ENCODE measurements at places on chromosomes 2 and 18.

- no peak for DNase-seq
Observed at GRCh38 chr18:43271593-43272432, 5.5 kb downstream of the SYT4 start.

DNA sequence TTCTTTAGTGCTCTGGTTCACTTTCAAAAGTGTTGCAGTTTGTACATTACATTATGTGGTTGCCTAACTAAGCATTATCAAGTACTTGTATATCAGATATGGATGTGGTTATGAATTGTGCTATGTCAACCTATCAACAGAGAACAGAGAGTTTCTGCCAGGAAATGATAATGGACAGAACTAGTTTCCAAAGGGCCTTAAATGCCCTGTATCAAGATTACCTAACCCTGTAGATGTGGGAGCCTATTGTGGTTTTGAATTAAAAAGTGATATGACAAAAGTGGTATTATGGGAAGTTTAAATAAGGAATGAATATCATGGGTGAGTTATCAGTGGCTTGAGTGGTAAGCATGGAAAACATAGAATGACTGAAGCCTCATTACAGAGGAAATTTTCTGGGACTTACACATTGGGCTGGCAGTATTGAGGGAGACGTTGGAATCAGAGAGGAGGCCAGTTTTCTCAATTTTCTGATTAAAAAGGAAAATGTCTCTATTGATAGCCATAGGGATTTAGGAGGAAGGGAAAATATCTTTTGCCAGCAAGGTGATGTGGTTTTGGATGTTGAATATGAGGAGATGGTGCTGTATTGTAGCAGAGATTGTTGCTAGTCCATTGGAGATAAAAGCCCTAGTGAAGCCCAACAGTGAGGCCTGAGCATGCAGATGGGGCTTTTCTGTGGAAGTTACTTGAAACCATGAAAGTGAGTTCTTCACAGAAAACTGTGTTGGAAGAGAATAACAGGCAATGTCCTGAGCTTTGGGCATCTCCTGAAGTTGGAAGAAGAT lies 140.7 kb downstream of the TTC27 start:
- no peak for DNase-seq

GRCh38 chr2:65071499-65072180 lies 15.4 kb downstream of the CEP68 start:
- no peak for DNase-seq

DNA sequence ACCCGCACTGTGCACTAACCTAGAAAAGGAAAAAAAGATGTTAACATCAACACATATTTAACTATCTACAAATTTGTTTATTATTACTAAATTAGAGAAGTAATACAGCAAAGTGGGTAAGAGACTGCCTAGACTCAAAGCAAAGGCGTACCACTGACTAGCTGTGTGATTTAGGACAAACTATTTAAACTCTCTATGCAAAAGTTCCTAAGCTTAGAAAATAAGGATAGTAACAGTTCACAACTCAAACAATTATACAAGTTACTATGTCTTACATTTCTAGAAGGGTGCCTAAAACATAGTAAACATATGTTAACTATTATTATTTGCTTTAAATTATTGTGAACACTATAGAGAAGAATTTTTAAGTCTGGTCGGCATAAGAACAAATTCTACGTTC lies 119.4 kb downstream of the RTTN start:
- DNase-seq = no peak

GRCh38 chr18:11322716-11323115 lies 173.3 kb upstream of the PIEZO2 start:
- no peak for DNase-seq

DNA sequence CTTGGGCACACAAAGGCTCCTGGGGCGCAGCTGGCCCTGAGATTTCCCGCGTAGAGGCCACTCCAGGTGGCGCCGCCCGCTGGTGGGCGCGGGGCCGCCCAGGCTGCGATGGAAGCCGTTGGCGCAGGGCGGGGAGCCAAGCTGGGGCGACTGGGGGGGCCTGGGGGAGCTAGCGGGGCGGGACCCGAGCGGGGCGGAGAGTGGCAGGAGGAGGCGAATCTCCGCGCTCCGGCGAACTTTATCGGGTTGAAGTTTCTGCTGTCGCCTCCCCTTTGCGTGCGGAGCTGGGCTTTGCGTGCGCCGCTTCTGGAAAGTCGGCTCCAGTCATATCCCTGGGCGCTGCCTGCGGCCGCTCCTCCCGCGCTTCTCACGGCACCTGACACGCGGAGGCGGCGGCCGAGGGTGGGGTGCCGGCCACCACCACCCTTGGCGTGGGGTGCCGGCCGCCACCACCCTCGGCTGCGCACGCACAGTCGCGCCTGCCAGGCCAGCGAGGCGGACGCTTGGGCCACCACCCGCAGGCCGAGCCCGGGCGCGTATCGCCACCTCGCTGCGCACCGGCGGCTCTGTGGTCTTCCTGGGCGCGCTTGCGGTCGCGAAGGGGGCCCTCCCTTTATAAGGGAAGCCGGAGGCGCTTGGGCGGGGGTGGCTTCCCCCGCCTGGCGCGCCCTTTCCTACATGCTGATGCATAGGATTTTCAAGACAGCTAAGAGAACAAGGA lies 919 bp upstream of the CYP1B1 start:
- DNase-seq = no peak

DNA sequence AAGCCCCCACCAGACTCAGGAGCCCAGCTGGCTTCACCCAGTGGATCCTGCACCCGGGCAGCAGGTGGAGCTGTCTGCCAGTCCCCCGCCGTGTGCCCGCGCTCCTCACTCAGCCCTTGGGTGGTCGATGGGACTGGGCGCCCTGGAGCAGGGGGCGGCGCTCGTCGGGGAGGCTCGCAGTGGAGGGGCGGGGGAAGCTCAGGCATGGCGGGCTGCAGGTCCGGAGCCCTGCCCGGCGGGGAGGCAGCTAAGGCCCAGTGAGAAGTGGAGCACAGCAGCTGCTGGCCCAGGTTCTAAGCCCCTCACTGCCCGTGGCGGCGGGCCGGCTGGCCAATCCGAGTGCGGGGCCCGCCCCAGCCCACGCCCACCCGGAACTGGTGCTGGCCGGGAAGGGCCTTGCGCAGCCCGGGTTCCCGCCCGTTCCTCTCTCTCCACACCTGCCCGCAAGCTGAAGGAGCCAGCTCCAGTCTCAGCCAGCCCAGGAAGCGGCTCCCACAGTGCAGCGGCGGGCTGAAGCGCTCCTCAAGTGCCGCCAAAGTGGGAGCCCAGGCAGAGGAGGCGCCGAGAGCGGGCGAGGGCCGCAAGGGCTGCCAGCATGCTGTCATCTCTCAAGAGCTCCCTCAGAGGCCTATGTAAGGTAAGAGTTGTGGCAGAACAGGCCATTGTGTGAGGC lies 1307.8 kb upstream of the TMEFF2 start:
- no peak for DNase-seq

GRCh38 chr2:175167076-175167791 lies 769 bp downstream of the ATF2 start:
- no peak for DNase-seq

GRCh38 chr2:105708697-105709096 lies 36.0 kb upstream of the NCK2 start:
- DNase-seq = no peak

GRCh38 chr18:79628416-79629248 lies 51.0 kb upstream of the CTDP1 start:
- no peak for DNase-seq

- no peak for DNase-seq
Observed at GRCh38 chr2:102826904-102827303, 65.1 kb downstream of the TMEM182 start.

GRCh38 chr2:197273485-197273884 lies 37.1 kb downstream of the ANKRD44 start:
- DNase-seq = no peak

DNA sequence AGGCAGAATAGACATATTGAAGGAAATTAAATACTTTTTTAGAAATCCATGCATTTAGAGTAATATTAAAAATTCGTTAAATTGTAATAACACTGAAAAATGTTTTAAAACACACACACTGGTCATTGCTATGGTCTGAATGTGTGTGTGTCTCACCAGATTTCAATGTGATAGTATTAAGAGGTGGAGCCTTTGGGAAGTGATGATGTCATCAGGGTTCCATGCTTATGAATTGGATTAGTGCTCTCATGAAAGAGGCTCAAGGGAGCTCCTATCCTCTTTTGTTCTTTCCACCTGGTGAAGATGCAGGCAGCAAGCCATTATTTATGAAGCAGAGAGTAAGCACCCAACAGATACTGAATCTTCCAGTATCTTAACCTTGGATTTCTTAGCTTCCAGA lies 441.8 kb downstream of the CDH2 start:
- no peak for DNase-seq

GRCh38 chr18:65919018-65919417 lies 168.2 kb downstream of the CDH7 start:
- DNase-seq = no peak

- DNase-seq = no peak
Observed at GRCh38 chr18:48728204-48728833, 189.5 kb downstream of the CTIF start.

DNA sequence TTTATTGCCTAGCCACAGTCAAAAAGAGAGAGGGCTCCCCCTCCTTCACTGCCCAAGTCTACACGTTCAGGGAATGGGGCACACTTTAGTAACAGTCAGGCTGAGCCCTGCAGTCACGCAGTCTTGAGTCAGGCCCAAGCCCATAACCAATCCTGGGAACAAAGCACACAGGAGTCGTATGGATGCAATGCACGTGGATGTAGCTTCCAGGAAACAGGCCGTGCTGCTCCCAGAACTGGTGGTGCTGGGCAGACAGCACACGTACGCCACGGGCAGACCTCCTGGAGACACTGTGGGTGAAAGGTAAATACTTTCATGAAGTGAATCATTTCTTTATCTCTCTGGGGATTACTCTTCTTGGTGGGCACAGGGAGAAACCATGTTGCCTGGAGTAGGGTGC lies 30.0 kb upstream of the MBP start:
- DNase-seq = no peak

GRCh38 chr2:168731002-168731401 lies 71.4 kb upstream of the NOSTRIN start:
- no peak for DNase-seq

- no peak for DNase-seq
Observed at GRCh38 chr18:62715436-62715758, at the start of gene PHLPP1. Gene PHLPP1 (plus strand): TSS chr18:62715541. CDS start chr18:62715684, 143 bp downstream.

- no peak for DNase-seq
Observed at GRCh38 chr2:69225933-69226332, 161.1 kb downstream of the GFPT1 start.

- DNase-seq = no peak
Observed at GRCh38 chr2:2926009-2926857, 451.4 kb downstream of the EIPR1 start.

- DNase-seq = no peak
Observed at GRCh38 chr2:75100011-75100800, 99.1 kb downstream of the TACR1 start.

All from activated CD8-positive, alpha-beta memory T cell treated with anti-CD3 and anti-CD28 coated beads for 1 hour (primary cell).